AG08395 (cell line): ENCODE measurements at places on chromosomes 4 and X.

DNA sequence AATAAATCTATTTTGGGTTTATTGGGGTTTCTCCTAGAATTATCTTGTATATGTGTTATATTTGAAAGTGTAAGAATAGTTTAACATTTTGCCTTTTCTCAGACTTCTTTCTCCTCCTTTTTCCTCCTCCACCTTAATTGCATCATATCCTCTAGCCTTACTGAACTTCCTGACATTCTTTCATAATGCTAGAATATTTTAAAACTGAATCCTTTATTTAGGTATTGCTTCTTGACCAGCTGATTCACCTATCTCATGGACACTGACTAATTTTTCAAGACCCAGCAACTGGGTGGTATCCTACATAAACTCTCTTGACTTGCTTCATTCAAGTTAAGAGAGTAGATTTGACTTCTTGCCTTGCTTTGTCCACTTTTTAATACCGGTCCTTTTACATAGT lies 1508.9 kb downstream of the STIM2 start:
- no peak for DNase-seq

GRCh38 chr4:26909369-26909768 lies 48.7 kb downstream of the STIM2 start:
- no peak for DNase-seq

DNA sequence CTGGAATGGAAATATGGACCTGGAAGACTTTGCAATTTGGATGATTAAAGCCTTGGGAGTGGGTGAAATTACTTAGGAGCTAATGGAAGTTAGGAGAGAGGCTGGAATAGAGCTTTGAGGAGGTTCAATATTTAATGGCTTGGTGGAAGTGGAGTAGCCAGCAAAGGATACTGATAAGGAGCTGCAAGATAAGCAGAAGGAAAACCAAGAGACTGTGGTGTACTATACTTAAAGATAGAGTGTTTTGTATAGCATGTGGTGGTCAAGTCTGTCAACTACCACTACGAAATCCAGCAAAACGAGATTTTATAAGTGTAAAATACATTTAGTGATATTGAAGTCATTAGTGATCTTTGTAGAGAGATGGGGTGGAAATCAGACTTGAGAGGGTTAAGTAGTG lies 54.0 kb upstream of the TMLHE start:
- DNase-seq: no peak

- no peak for DNase-seq
Observed at GRCh38 chr4:148068065-148068911, 336.4 kb downstream of the ARHGAP10 start.

DNA sequence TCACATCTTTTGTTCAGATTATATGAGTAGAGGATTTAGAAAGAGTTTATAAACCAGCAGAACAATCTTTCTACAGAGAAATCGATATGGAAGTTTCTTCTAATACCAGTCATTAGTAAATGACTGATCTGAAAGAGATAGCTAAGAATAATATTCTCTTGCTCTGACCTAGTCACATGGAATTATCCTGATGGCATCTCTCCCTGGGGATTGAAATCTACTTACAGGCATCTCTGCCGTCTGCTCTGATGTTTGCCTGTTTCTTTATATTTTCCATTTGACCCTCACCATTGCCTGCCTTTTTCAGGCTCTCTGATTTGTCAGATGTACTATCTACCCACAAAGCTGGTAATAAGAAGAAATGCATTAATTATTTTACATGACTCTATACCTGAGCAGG lies 1157.3 kb downstream of the PCDH7 start:
- DNase-seq: no peak

DNA sequence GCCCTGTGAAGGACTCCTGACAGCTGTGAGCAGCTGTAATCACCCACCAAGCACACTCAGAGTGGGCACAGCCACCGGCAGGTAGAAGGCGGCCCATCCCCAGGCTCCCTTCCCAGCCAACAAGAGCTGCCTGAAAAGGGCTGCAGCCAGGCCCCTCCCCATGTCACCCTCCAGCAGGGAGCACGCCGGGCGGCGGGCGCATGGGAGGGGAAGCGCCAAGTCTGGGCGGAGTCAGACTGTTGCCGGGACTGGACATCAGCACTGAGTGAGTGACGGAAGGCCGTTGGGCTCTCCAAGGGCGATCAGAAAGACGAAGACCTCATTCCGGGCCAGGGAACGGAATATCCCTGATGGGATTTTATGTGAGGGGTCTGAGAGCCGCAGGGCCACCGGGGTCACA lies 82.1 kb downstream of the PPP2R2C start:
- no peak for DNase-seq

DNA sequence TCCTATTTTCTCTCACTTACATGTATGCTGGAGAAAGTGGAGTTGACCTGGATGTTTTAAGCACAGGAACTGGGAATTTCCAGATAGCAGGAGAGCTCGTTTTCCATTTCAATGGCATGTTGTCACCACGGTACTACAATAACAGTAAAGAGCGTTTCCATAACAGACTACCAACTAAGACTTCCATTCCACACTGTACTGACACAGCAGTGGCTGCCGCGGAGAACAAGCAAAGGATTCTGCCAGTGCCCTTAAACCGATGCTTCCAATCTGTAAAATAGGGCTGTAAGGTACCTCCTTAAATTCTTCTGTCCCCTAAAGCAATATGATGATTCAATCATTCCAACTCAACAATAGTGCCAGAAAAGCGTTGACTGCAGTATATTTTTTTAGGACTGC lies 143.9 kb downstream of the KLHL13 start:
- no peak for DNase-seq

GRCh38 chrX:519741-520140 lies 110.8 kb upstream of the SHOX start:
- DNase-seq: no peak

GRCh38 chr4:108703966-108704365 lies 53.6 kb downstream of the OSTC start:
- DNase-seq: no peak

- DNase-seq: no peak
Observed at GRCh38 chrX:136468391-136469103, 19.2 kb upstream of the BRS3 start.

GRCh38 chr4:93396272-93396671 lies 432.3 kb upstream of the ATOH1 start:
- no peak for DNase-seq

DNA sequence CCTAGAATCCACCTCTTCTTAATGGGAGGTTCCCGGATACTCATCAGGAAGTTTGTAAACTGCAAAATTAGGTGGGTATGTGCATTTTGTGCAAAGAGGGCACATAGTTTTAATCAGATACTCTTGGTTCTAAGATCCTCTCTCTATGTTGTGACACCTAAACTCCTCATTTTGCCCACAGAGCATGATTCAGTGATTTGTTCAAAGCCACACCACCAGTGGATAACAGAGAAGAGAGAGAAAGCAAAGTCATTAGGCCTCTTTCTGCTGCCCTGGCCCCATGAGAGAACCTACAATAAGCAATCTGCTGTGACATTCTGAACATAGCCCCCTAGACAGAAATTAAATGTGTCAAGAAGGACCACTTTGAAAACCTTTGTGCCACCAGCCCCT lies 72.3 kb upstream of the STIM2 start:
- no peak for DNase-seq

DNA sequence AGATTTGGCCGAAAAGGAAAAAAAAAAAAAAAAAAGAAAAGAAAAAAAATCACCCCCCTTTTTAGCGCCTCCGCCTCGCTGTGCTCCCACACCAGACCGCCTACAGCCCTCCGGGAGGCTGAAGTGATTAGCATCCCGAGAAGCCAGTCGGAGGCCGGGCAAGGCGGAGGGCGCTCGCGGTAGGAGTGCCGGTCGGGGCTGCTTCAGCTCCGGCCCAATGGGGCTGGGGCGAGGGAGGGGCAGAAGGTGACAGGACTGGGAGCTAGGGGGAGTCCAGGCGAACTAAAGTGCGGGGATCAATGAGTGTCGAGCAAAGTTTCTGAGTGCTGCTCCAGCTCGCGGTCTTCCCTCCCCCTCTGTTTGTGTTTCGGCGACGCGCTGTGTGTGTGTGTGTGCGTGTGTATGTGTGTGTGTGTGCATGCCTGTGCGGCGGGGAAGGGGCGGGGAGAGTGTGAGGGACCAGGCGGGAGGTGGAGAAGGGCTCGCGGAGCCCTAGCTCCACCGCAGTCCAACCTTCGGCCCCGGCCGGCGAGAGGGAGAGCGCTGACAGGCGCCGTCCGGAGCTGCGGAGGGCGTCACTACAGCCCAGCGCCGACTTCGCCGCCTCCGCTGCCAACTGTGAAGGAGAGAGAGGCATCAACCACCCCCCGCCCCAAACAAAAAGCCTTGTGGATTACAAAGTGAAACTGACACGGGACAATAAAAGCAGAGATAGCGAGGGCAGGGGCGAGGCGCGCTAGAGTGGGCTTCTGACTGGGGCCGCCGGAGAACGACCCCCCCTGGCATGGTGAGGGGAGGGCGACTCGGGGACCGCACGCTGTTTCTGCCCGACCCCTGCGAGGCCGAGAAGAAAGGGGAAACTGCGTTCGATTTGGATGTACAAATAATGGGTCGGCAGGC lies at the start of gene FAT4:
Gene FAT4, plus strand, starts transcription at position 280 of the 900 bp plus-strand sequence. CDS start 1,457 bp downstream, outside the sequence.
- peak; percentile 94 for DNase-seq

DNA sequence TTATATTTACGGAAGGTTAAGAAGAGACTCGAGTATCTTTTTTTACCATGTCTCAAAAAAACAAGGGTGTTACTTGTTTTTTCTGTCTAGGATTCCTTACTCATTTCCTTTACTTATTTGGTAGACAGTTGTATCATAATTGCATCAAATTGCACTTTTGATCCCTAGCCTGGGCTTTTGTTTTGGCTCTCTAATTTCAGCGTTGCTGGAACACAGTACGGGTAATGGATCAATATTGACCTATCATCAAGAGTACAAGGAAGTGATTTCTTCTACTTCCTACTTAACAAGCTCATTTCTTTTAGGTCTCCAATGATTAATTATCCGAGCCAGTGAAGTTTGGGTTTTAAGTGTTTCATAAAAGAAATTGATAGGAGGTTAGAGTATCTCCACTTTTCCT lies 16.8 kb downstream of the AIMP1 start:
- no peak for DNase-seq
